ENCODE measurements at places on chromosomes 1 and 21.

DNA sequence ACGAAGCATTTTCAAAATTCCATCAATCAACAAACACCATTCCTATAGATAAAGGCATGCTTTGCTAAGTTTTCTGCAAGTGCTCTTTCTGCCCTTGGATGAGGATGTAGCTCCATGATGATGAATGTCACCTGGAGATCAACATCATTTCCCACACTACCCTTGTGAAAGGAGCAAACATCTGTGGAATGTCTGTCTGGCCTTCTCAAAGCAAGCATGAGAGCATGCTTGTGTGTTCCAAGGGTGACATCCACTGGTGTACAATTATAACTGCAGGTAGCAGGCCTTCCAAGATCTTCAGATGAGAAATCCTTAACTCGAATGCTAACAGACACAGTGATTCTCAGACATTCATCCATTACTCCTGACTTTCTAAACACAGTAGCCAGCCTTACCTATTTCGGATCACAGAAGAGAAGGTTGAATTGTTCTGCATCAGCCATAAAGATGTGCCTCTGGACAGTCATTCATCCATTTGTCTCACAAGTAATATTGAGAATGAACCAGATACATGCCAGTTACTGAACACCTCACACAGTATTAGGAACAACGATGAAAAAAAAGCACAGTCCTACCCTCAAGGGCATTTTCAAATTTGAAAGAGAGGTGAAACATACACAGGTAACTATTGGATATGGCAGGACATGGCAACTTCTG is 162.4 kb downstream of the TPR start:
- peak; percentile 7 for DNase-seq

GRCh38 chr1:117388328-117388727 is 21.1 kb downstream of the MAN1A2 start:
- no peak for DNase-seq

DNA sequence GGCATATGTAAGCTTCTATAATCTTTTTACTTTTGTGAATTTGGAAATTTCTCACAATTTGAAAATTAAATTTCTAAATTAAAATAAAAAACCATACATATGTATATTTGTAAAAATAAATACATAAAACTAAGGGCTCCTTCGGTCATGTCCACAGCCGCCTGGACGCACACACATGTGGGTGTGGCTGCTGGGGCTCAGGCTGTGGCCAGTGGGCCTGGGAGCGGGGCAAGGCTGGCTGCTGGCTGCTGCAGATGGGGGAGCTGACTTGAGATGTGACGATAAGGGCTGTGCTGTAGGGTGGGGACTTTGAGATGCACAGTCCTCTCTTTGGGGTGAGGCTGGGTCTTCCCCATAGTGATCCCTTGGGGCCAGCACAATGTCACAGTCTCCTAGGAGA is 4.8 kb downstream of the RER1 start:
- DNase-seq: no peak

GRCh38 chr1:99579691-99580172 is 66.2 kb upstream of the PALMD start:
- DNase-seq: no peak

- DNase-seq: no peak
Measured at GRCh38 chr1:116033322-116033721, 57.0 kb downstream of the SLC22A15 start.

GRCh38 chr1:24386241-24386640 is 27.3 kb downstream of the STPG1 start:
- DNase-seq: no peak

DNA sequence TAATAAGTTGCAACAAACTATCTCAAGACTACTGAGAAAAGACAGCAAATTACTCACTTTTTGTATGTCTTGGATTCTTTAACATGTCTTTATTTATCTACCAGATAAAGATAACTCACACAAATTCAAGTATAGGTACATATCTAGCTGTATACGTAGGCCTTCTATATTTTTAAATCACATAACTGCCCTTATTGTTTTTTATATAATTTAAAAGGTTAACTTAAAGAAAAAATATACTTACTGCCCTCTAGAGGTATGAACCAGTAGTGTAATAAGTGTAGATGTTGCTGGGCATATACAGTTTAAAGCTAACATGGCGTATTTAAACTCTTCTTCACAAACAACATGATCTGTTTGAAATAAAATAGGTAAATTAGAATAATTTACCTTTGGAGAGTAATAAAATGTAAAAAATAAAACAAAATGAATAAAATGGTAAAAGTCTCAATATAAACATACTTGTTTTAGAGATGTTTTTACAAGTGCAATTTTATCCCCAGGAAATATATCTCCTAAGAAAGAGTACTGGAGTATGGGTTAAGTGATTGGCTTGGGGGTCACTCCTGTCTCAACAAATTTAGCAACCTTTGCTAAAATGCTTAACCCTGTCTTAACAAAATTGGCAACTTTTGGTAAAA is 235.2 kb downstream of the KCNT2 start:
- DNase-seq: no peak

- DNase-seq: no peak
Measured at GRCh38 chr1:103942029-103942428, 192.3 kb downstream of the AMY1C start.

DNA sequence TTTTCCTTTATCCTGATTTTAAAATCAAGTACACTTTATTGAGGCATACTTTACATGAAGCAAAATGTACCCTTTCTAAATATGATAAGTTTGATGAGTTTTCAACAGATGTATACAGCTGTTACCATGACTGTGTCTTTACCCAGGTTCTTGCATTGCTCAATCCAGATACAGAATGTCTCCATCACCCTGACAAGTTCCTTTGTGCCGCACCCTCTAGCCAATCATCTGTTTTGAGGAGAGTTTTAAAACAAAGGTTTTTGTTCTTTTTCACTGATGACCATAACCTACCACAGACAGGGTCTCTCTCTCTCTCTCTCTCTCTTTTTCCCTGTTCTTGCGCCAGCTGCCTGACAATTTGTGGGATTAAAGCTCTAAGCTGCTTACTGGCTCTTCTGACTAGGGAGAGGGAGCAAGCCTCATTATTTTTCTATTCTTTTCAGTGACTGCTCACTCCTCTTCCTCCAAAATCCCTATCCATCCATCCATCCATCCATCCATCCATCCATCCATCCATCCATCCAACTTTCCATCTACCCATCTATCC is 1.2 kb upstream of the KCNE1 start:
- DNase-seq: no peak

- DNase-seq: no peak
Measured at GRCh38 chr1:40140211-40140973, 20.8 kb upstream of the RLF start.

- no peak for DNase-seq
Measured at GRCh38 chr1:112748396-112748795, 33.3 kb upstream of the PPM1J start.

DNA sequence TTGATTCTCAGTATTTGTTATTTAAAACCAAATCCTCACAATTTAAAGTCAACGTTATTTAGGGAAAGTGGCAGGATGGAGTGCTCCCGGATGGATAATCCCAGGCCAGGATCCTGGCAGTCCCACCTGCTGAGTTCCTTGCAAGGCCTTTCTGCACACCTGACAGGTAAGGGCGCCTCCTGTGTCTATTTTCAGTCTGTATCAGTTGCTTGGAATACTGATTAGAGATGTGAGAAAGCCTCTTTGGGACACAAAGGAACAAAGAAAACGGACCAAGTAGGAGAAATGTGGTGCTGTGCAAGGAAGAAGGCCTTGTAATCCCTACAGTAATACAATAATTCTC is 12.2 kb downstream of the STYXL2 start:
- DNase-seq: no peak

DNA sequence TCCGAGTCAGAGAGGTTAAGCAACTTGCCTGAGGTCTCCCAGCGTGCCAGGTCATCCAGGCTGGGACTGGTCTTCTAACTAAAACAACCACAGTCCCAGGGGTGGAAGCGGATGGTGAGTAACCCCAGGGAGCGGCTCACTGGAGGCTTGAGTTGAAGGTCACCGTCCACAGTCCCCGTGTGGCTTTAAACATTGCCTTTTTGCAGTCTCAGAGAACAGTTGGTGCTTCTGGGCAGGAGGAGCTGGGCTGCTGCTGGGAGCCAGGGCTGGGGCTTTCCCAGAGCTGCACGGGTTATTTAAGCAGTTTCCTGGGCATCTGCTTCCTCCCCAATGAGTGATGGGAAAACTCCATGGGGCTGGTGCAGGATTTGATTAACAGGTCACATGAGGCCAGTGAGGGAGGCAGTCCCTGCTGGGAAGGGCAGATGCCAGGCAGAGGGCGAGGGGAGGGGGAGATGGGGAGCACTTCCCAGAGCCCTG is 12.3 kb downstream of the ARHGEF10L start:
- DNase-seq: no peak

DNA sequence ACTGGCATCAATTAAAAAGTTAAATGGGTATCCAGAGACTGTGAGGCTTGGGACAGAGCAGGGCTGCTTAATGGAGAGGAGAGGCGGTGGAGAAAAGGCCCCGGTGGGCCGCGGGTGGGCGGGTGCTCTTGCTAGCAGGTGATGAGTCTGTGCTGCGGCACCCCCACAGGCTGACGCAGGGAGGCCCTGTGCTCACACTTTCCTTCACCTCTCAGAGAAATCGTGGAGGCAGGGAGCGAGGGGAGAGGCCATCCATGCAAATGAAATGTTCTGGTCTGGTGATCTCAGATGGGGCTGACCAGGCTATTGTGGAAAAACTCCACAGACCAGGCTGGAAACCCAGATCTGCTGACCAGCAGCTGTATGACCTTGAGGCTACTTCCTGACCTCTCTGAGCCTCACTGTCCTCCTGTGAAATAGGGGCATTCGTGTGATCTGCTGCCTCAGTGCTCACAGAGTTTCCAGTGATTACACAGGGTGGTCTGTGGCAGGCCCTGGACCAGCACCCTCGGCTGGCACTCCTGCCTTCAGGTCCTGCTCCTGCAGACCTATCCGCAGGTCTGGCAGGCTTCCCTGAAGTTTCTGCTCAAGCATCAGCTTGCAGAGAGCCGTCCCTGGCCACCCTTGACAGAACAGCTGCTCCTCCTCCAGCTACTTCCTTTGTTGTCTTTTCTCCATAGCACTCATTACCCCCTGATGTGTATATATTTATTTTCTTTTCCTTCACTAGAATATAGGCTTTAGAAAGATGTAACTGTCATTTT is 89.2 kb downstream of the BEND5 start:
- DNase-seq: no peak

- no peak for DNase-seq
Measured at GRCh38 chr1:15680561-15681348, 3.4 kb upstream of the PLEKHM2 start.

GRCh38 chr1:162605225-162605927 is 26.9 kb upstream of the DDR2 start:
- no peak for DNase-seq

GRCh38 chr1:200931776-200932175 is 37.1 kb downstream of the INAVA start:
- DNase-seq: no peak

GRCh38 chr1:111736548-111737215 is 2.5 kb downstream of the INKA2 start:
- DNase-seq: no peak

DNA sequence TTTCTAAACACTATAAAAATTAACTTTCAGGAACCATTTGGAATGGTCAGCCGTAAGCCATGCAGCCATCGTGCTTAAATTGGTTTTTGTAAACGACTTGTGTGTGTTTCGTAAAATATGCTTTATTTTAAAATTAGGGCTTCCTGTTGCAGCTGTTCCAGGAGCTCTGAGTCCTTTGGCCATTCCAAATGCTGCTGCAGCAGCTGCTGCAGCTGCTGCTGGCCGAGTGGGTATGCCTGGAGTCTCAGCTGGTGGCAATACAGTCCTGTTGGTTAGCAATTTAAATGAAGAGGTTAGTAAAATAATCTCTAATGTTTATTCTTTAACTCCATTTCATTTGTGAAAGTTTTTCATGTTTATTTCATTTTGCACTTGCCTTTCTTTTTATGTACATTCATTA is 83.1 kb downstream of the PTBP2 start:
- no peak for DNase-seq

- DNase-seq: no peak
Measured at GRCh38 chr1:28159243-28159642, 17.2 kb downstream of the PTAFR start.
